ENCODE measurements at places on chromosomes 16 and 17.

- DNase-seq: no peak
These were observed 727.2 kb upstream of the RBFOX1 start for GRCh38 chr16:6605490-6605889.

GRCh38 chr17:20852239-20852989, 190.4 kb downstream of the USP22 start:
- DNase-seq: peak; percentile 4

GRCh38 chr16:50354082-50354481, 14.7 kb downstream of the BRD7 start:
- no peak for DNase-seq

GRCh38 chr17:75093548-75094158, 5.9 kb downstream of the SLC16A5 start:
- peak; percentile 94 for DNase-seq

DNA sequence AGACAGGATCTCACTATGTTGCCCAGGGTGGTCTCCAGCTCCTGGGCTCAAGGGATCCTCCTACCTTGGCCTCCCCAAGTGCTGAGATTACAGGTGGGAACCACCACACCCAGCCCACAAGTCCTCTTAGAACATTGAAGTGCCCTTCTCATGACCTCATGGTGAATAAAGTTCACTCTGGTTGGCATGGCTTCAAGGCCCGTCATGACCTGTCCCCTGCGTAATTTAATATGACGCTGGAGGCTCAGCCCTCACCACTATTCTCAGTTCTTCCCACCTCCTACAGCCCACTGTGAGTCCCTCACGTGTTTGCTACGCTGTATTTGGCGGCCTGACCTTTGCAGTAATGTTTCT, 1.9 kb downstream of the ENDOV start:
- no peak for DNase-seq

- DNase-seq: no peak
These were observed 398 bp downstream of the LGALS9 start for GRCh38 chr17:27631411-27631760.

DNA sequence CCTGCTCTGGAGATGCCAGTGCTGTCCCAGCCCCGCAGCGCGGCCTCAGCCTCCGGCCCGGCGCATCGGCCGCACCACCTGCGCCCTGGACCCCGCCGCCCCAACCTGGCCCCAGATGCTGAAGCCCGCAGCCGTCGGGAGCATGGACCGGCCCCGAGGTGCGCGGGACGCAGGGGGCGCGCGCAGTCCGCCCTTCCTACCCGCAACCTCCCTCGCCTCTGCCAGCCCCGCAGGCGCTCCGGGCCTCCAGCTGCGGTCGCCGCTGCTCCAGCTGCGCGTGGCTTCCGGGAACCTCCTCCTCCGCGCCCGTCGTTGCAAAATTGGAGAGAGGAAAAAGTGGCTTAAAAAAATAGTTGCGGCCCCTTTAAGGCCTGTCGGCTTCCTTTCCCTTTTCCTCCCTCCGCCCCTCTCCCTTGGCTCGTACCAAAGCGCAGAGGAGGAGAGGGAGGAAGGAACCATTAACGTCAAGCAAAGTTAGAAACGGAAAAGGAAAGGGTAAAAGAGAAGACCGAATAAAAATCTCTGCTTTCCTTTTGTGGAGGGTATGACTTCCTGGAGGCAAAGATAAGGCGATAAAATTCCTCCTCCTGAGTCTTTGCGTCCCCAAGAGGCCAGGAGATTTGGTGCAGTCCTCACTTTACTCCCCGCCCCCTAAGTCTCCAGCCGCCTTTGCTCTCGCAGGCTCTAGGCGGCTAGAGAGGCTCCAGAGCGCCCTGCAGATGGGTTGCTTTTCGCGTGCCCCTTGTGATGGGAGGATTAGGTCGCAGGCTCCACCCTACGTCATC, at the start of gene CDIPT:
Gene CDIPT (minus strand): TSS at position 343 of the 785 bp plus-strand sequence. CDS start 369 bp downstream, outside the sequence.
- DNase-seq: peak; percentile 88

DNA sequence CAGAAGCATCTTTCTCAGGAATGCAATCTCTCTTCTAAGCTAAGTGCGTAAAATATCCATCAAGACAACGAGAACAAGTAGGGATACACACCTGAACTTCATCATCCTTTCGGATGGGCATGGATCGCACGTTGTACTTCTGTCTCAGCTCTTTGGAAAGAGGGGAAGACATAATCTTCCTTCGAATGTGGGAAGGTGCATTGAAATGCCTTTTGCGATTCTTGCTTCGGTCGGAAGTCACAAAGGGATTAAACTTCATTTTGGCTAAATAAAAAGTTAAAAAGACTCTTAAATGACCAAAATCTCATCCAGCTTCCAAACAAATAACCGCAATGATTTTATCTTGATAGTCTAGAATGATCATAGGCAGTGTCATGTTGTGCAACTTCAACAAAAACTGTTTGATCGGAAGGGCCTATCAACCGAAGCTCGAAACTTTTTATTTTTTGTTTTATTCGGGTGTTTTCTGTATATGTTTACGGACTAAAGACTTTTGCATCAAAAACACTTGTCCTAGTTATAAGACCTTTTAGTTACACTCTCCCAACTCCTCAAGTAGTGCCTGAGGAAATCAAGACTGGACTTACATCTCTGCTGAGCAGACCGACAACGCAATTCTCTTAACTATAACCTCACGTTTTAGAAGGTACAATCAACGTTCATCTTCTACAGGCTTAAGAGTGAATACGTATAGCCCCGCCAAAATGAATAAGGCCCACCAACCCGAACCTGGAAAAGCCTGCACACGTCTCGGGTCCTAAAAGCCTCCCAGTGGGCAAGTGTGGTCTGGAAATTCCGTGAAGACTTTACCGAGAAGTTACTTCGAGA, 727 bp downstream of the RPL26 start:
- no peak for DNase-seq

GRCh38 chr17:48374650-48375230, 55.3 kb downstream of the SKAP1 start:
- DNase-seq: peak; percentile 58

DNA sequence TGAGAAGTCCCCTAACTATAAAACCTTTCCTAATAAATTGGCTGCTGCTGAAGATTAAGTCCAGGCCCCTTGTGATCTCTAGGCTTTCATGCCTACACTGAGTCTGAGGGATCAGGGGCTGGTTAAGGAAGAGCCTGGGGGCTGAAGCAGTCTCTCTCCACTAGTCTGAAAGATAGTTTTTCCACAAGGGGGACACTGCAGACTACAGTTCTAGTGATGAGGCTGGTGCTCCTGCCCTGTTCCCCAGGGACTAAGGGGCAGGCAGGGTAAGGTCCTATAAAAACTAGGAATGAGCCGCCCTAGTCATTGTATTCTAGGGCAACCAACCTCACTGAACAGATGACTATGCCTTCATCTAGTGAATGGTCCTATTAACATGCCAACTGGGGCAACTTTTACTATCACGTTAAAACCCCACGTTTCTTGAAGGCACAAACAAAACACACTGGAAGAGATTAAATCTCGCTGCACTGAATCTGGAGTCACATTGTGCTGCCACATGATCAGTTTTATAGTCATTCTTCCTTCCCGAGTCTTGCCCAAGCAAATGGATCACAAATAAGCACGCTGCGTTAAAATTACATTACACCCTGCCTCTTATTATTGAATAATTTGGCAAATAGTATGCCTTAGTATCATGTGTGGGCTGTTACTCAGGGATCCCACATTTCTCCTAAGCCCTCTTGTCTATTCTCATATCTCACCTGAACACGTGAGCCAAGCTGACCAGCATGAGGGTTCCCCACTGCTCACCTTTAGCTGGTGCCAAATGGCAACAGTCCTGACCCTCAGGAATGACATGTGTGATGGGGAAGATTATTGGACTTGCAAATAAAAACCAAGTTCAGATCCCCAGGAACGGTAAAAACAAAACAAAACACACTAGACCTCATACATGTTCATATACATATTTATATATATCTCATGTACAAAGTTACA, 95.4 kb upstream of the TOB1 start:
- DNase-seq: no peak

GRCh38 chr17:73393962-73394361, 82.2 kb upstream of the CDC42EP4 start:
- no peak for DNase-seq

DNA sequence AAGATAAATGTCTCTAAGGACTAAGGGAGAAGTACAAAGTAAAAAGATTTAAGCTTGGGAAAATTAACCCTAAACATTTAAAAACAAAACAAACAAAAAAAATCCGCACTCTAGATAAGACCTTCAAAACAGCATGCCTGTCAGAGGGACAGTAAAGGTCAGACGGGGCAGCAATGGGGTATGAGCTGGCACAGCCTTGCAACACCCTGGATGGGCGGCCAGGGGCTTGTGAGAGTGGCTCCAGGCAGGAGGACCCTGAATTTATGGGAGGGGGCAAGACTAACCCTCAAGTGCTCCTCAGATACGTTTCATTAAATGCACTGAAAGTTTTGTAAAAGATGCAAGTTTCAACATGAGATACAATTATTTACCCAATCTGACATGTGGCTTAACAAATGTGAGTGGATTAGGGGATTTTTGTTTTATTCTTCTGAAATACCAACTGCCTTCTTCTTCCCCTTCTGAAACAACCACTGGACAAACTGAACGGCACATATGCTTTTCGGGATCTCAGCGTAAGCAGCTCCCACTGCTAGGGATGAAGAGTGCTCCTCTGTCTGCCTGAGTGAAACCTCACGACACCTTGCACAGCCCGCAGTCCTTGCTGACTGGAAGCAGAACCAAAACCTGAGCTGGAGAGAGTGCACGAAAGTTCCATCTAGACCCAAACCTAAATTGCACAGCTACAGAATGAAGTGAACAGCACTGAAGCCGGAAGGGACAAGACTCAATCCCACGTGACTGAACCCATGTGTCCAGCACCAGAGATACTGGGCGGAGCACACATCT, 128.4 kb downstream of the ANKRD11 start:
- no peak for DNase-seq

Data from trophoblast cell (in vitro differentiated cells and primary cell).